Activated naive CD4-positive, alpha-beta T cell treated with anti-CD3 and anti-CD28 coated beads for 36 hours (primary cell): ENCODE measurements at places on chromosomes 16 and 17.

GRCh38 chr16:23486480-23486879 is 23.8 kb downstream of the GGA2 start:
- DNase-seq: no peak
- peaks cover 34% of the 10 kb centered on the region for H3K36me3 ChIP-seq
- no peaks in the 10 kb centered on the region for H3K4me1 ChIP-seq
- no peak overlapping the region for H3K27ac ChIP-seq
- H3K4me3 ChIP-seq: no peak overlapping the region
- no peaks in the 10 kb centered on the region for H3K27me3 ChIP-seq

GRCh38 chr17:46917516-46917915 is 5.4 kb upstream of the GOSR2 start:
- no peak for DNase-seq
- H3K27me3 ChIP-seq: no peaks in the 10 kb centered on the region

DNA sequence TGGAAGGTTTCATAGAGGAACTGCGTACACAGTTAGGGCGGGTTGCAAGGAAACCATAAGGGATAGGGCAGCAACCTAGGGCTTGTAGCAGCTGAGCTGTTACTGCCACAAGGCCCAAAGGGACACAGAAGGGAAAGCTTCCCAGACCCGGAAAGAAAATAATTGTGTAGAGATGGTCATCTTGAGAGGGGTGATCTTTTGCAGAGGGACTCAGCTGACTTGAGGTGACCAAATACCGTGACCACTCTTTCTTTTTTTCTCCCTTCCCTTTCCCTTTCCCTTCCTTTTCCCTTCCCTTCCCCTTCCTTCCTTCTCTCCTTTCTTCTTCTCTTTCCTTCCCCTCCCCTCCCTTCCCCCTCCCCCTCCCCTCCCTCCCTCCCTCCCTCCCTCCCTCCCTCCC is 8.5 kb upstream of the CREBBP start:
- no peaks in the 10 kb centered on the region for H3K36me3 ChIP-seq
- H3K27ac ChIP-seq: no peak overlapping the region
- DNase-seq: no peak
- H3K4me3 ChIP-seq: no peak overlapping the region

- peak overlapping the region; percentile 78 for H3K4me3 ChIP-seq
- no peaks in the 10 kb centered on the region for H3K36me3 ChIP-seq
- peak; percentile 51 for DNase-seq
- H3K27me3 ChIP-seq: no peaks in the 10 kb centered on the region
Observed at GRCh38 chr16:2223942-2224486, 623 bp downstream of the E4F1 start.

- peak overlapping the region; percentile 5 for H3K27ac ChIP-seq
- no peak overlapping the region for H3K4me3 ChIP-seq
- no peaks in the 10 kb centered on the region for H3K27me3 ChIP-seq
- H3K4me1 ChIP-seq: peaks cover 84% of the 10 kb centered on the region
- H3K36me3 ChIP-seq: peaks cover 11% of the 10 kb centered on the region
- DNase-seq: peak; percentile 77
Observed at GRCh38 chr16:23847948-23848347, 12.2 kb downstream of the PRKCB start.

DNA sequence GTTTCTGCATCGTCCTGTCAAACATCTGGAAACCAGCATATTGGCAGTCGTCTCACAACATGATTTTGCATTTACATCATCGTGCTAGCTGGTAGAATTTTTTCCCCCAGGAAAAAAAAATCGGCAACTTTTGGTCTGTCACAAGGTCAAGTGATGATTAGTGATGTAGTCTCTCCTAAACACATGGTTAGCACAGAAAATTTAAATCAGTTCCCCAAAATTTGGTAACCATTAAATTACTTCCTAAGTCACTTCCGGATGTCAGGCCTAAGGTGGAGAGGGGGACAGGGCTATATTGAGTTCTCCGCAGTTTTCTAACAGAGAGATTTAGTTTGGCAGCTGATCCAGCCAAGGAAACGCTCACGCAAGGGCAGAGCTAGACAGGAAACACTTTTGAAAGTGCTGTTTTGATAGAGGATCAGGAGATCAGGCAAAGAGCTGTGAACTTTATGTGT is 271.0 kb upstream of the TBX2 start:
- no peaks in the 10 kb centered on the region for H3K36me3 ChIP-seq
- DNase-seq: no peak
- no peaks in the 10 kb centered on the region for H3K27me3 ChIP-seq

DNA sequence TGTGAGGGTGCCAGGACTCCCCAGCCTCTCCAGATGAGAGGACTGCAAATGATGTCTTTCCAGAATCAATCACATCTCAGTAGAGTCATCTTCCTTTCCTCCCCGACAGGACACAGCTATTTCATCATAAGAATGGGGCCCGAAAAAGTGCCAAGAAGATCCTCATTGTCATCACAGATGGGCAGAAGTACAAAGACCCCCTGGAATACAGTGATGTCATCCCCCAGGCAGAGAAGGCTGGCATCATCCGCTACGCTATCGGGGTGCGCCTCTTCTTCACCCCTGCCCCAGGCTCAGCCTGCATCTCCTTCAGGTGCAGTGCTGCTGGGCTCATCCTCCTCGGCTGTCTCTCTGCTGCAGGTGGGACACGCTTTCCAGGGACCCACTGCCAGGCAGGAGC is 14.3 kb downstream of the ITGAD start:
- no peak overlapping the region for H3K4me3 ChIP-seq
- H3K27me3 ChIP-seq: no peaks in the 10 kb centered on the region
- no peaks in the 10 kb centered on the region for H3K36me3 ChIP-seq
- no peaks in the 10 kb centered on the region for H3K4me1 ChIP-seq
- DNase-seq: no peak

- H3K27me3 ChIP-seq: peaks cover 6% of the 10 kb centered on the region
- no peak overlapping the region for H3K27ac ChIP-seq
- H3K4me1 ChIP-seq: no peaks in the 10 kb centered on the region
Observed at GRCh38 chr16:55662644-55663031, 6.8 kb downstream of the SLC6A2 start.

DNA sequence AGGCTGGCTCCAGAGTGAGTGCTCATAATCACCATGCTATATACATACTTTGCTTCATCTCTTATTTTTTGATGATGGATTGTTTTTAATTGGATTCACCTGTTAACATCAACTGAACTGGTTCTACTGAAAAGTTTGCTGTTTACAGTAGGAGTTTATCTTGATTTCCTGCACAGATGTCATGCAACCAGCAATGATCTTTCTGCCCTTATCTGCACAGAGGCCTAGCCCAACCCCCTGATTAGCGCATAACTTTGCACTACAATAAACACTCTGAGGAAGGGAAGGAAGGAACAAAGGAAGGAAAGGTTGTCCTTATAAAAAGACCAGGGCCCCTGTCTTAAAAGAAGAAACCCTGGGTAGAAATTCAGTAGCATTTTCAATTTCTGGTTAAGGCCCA is 152.9 kb downstream of the RGS9 start:
- no peaks in the 10 kb centered on the region for H3K27me3 ChIP-seq
- no peak for DNase-seq
- peaks cover 4% of the 10 kb centered on the region for H3K4me1 ChIP-seq
- H3K36me3 ChIP-seq: no peaks in the 10 kb centered on the region
- H3K27ac ChIP-seq: no peak overlapping the region

DNA sequence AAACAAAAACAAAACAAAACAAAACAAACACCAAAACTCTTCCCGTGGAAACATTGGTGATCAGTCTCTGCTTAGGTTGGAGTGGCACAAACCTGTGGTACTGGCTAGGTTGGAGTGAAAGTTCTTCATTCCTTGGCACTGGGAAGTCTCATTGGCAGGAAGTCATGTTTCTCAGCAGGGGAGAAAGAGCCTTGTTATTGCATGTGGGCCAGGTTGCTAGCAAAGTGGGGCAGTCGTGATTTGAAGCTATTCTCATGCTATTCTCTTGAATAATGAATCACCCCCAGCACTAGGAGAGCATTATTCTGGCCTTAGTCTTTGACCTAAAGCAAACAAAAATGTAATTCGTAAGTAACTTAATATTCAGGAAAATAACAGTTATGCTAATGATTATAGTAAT is 24.3 kb upstream of the B4GALNT2 start:
- H3K4me1 ChIP-seq: no peaks in the 10 kb centered on the region
- H3K27ac ChIP-seq: no peak overlapping the region
- peaks cover 3% of the 10 kb centered on the region for H3K27me3 ChIP-seq
- H3K4me3 ChIP-seq: no peak overlapping the region

DNA sequence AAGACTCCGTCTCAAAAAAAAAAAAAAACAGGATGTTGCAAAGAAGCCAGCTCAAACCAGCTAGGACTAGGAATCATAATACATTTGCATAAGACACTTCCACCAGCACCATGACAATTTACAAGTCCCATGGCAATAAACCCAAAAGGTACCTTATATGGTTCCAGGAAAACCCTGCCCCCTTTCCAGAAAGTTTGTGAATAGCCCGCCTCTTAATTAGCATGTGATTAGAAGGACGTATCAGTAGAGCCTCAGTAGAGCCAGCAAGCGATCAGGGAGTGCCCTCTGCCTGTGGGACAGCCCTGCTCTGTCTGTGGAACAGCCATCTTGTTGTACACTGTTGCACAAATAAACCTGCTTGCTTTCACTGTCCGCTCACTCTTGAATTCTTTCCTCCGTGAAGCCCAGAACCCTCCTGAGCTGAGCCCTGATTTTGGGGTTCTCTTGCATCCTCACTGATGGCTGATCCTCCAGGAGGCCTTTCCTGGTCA is 14.0 kb downstream of the NUPR1 start:
- H3K27ac ChIP-seq: no peak overlapping the region
- no peak overlapping the region for H3K4me3 ChIP-seq
- H3K36me3 ChIP-seq: no peaks in the 10 kb centered on the region
- H3K4me1 ChIP-seq: peaks cover 6% of the 10 kb centered on the region
- no peaks in the 10 kb centered on the region for H3K27me3 ChIP-seq
- DNase-seq: peak; percentile 39

- H3K27me3 ChIP-seq: no peaks in the 10 kb centered on the region
- DNase-seq: no peak
- peak overlapping the region; percentile 91 for H3K4me3 ChIP-seq
- H3K36me3 ChIP-seq: peaks cover 17% of the 10 kb centered on the region
- H3K4me1 ChIP-seq: peaks cover 31% of the 10 kb centered on the region
Observed at GRCh38 chr17:19001907-19002590, 2.5 kb downstream of the FAM83G start.

DNA sequence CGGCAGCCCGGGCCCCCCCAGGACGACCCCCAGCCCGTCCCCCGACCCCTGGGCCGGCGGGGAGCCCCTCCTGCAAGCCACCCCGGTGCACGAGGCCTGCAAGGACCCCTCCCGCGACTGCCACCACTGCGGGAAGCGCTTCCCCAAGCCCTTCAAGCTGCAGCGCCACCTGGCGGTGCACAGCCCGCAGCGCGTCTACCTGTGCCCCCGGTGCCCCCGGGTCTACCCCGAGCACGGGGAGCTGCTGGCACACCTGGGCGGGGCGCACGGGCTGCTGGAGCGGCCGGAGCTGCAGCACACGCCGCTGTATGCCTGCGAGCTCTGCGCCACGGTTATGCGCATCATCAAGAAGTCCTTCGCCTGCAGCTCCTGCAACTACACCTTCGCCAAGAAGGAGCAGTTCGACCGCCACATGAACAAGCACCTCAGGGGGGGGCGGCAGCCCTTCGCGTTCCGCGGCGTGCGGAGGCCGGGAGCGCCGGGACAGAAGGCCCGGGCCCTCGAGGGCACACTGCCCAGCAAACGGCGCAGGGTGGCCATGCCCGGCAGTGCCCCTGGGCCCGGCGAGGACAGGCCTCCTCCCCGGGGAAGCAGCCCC is 15.6 kb upstream of the ZFPM1 start:
- H3K27ac ChIP-seq: no peak overlapping the region
- peak; percentile 64 for DNase-seq
- H3K4me3 ChIP-seq: no peak overlapping the region
- H3K27me3 ChIP-seq: no peaks in the 10 kb centered on the region
- H3K4me1 ChIP-seq: no peaks in the 10 kb centered on the region

- H3K4me1 ChIP-seq: peaks cover 3% of the 10 kb centered on the region
- no peak for DNase-seq
- H3K27me3 ChIP-seq: no peaks in the 10 kb centered on the region
- no peak overlapping the region for H3K4me3 ChIP-seq
- H3K36me3 ChIP-seq: peaks cover 24% of the 10 kb centered on the region
- no peak overlapping the region for H3K27ac ChIP-seq
Observed at GRCh38 chr17:82772026-82772425, 20.2 kb downstream of the TBCD start.

- H3K27ac ChIP-seq: no peak overlapping the region
- H3K4me3 ChIP-seq: no peak overlapping the region
- no peak for DNase-seq
Observed at GRCh38 chr16:77868052-77868451, 79.7 kb downstream of the VAT1L start.

- peaks cover 21% of the 10 kb centered on the region for H3K36me3 ChIP-seq
- DNase-seq: no peak
- no peaks in the 10 kb centered on the region for H3K27me3 ChIP-seq
Observed at GRCh38 chr17:81577278-81578000, 25.3 kb upstream of the FAAP100 start.

DNA sequence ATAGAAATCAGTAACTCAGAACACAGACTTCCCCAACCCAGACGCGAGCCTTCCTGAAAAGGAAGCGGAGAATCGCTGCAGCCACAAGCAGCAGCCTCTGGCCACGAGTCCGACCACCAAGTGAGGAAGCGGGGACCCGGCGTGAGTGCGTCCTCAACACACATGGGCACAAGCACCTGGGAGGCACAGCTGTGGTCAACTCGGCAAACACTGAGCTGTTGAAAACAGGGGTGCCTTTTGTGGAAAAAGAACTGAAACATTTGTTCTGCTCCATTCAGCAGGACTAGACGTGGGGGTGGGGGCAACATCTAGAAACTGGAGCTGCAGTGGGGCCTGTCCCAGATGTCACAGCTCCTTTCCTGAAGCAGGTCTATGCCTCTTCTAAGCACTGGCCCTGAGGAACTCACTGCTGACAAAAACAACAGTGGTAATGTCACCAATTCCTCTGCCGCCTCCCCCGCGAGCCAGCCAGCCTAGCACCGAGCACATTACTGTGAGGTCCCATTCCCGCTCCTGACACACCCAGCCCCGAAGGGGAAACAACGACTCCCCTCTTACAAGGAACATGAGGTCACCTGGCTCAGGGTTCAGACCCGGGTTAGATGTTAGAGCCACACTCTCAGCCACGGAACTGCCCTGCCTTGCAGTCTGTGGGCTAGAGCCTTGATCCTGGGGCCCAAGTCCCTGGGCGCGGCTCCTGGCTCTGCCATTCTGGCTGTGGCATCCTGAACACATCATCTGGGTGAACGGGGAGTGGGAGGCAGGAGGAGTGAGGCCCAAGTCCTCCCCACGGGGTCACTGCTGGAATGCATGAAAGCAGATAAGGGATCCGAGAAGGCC is 29.0 kb downstream of the KDM8 start:
- H3K27ac ChIP-seq: peak overlapping the region; percentile 98
- no peaks in the 10 kb centered on the region for H3K27me3 ChIP-seq
- DNase-seq: peak; percentile 79
- peak overlapping the region; percentile 49 for H3K4me3 ChIP-seq
- H3K4me1 ChIP-seq: peaks cover 79% of the 10 kb centered on the region
- H3K36me3 ChIP-seq: peaks cover 40% of the 10 kb centered on the region
